KBM-7 (cell line): ENCODE measurements at places on chromosomes 5 and 9.

DNA sequence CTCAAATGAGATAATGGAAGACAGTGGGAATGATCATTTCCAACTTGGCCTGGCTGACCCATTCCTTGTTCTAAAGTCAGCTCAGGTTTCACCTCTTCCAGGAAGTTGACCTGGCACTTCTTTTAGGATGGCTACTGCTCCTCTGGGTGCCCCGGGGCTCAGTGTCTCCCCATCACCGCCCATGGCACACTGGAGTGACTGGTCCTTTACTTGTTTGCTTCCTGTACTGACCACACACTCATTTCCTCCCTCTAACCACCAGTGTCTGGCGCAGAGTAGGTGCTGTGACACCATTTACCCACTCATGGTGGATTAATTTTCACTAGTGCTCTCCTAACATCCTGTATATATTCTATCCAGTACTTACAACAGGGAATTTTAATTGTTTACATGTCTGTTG lies 183.5 kb downstream of the CDK5RAP2 start:
- no peak for DNase-seq

DNA sequence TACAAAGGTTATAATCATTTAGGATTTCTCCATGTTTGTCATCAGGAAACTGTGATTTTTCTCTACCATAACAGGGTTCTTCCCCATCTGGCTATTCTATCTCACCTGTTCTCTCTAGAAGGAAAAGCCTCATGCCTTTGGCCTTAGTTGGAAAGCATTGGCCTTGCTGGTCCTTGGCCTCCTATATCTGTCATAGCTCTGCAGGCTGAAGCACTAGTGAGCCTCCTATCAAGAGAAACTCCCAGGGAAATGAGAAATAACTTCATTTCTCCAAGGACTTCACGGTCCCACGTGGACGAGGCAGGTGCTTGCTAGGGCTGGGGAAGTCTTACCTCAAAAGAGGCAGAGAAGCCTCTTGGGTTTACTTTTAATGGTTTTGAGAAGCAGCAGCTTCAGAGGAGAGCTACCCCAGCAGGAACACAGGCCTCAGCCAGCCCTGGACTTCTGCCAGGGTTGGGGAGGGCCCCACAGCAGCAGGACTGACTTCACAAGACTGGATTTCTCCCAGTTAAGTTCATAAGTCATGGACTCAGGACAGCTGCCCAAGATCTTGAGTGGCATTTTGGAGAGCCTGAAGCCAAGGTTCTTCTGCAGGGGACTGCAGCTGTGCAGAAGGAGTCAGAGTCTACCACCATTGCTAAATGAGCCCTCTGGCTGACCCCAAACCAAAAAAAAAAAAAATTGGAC lies 15.8 kb upstream of the PSAT1 start:
- no peak for DNase-seq

- no peak for DNase-seq
These were observed 234.4 kb upstream of the ATP10B start for GRCh38 chr5:161086461-161086860.

DNA sequence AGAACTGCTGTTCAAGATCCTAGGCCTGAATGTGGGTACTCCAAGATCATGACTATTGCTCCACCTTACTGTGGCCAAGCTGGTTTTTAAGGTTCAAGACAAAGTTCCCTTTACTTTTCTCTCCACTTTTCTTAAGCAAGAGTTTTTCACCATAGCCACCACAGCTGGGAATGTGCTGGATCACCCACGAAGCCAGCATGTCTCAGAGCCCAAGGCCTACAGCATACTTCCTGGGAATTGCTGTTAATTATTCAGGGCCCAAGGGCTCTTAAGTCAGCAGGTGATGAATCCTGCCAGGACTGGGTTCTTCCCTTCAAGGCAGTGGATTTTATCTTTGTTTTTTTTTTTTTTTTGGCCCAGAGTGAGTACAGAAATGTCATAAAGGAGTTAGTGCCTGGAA lies 149.4 kb upstream of the TUSC1 start:
- DNase-seq = no peak
